GM03348 (cell line): ENCODE measurements at places on chromosomes 5 and 9.

GRCh38 chr9:16031971-16032370, 479.1 kb downstream of the CCDC171 start:
- peak; percentile 31 for DNase-seq

DNA sequence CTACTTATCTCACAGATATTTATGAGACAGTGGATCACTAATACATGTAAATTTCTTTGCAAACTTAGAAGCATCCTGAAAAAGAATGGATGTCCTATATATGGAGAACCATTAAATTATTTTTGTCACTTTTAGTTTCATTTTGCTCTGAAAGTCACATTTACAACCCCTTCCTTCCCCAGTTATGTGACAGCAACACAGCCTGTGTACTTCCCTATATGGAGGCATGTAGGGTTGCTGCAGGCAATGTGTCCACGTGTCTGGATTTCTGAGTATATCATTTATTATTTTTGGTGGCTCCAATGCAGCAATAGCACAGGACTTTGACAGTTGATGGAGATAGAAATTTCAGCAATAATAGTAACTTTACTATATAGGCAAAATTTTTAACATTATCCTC, 156.4 kb downstream of the ST8SIA4 start:
- no peak for DNase-seq

- no peak for DNase-seq
Observed at GRCh38 chr9:7935681-7936080, 136.1 kb upstream of the DMAC1 start.

- DNase-seq: peak; percentile 53
Observed at GRCh38 chr5:69276422-69277174, 41.9 kb downstream of the CDK7 start.

DNA sequence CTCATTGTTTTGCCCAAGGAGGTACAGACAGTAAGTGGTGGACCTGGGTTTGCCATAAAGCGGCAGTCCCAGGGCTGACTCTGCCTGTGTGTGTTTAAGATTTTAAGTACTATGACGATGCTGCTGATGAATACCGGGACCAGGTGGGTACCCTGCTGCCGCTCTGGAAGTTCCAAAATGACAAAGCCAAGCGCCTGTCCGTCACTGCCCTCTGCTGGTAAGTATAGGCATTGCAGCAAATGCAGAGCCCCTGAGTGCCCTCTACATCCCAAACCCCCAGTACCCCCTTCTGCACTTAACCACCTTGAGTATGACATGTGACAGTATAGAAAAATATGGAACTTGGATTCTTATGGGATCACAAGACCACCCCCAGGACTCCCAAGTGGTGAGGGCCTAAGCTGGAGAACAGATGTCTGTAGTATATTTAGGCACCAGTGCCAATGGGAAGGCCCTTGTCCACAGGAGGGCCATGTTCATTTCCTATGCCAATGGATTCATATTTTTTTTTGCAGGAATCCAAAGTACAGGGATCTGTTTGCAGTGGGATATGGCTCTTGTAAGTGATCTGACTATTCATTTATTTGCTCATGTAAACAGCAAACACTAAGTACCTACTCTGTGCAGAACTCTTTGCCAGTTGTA, 22.0 kb downstream of the ENHO start:
- peak; percentile 76 for DNase-seq

GRCh38 chr5:149153751-149154610, 12.7 kb downstream of the ABLIM3 start:
- DNase-seq: peak; percentile 55

DNA sequence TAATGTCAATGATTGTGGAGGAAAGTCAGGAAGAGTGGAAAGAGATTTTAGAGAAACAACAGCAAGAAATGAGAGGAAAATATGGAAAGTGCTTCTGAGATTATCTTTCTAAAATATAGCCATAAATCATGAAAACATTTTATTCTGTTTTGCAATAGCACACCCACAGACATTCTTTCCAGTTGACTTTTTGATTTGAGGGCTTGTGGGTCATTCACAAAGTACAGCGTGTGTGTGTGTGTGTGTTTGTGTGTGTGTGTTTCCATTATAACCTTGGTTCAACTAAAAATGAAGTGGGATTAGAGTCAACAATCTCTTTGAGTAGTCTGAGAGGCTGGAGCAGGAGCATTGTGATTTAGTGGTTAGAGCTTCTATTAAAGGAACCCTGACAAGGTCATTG, 116.6 kb upstream of the GAS1 start:
- DNase-seq: peak; percentile 50

DNA sequence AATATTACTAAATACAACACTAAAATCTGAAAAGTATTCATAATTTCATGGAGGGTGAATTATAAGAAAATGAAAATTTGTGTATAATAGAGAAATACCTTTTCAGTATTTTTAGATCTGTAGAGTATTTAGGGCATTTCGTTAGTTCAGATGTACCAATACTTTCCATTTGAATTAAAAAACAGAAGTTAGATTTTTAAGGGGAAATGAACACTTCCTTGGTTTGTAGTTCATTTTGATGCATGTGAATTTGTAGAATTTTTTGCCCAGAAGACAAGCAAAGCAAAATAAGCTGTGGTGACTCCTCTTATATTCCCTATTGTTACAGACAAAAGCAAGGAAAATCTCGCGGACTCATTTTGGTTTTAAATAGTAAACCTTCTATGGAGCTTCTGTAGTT, 209.0 kb upstream of the RPS23 start:
- DNase-seq: no peak

GRCh38 chr5:14145435-14146334, 2.5 kb downstream of the TRIO start:
- DNase-seq: no peak

DNA sequence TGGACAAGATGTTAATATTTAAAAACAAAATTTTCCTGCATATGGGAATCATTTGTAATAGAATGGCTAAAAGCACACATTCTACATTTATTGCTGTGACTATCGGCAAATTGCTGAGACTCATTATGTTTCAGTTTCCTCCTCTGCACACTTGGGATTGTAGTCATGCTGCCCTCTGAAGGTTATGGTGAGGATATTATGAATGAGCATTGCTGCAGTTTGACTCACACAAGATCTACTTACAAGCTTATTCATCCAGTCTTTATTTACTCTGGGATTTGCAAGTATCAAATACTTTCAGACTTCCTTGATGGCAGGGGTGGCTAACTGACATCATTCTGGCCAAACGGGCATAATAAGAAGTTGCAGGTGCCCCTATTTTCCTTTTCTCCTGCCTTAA, 9.5 kb upstream of the NFIL3 start:
- peak; percentile 80 for DNase-seq

DNA sequence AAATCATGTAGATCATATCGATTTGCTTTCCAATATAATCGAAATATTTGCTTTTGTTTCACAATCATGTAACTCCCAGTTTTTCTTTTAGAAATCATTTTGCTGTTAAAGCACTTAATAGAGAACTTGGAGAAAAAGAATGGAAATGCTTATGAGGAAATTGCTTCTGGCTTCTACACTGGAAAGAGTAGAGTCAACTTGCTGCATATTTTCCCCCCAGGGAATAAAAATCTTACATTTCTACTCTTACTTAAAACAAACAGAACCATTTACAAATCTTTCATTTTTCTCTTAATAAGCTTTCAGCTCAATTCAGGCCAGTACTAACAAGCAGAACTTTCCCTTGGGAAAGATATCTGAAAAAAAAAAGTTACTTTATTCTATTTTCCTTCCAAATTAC, 312.0 kb downstream of the CHSY3 start:
- DNase-seq: no peak

DNA sequence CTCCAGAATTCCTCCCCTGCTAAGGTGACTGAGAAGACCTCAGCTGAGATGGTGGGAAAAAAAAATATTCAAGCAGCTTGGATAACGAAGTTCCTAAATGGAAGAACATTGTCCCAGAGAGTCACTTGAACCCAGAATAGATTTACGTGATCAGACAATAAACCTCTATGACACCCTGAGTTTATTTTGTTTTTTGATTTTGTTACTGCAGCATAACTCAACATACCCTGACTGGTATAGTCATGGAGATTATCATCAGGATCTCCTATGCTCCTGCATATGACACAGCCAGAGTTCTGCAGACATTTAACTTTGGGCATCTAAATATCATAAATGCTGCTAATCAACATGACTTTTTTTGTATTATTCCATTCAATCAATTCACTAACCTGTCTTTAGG, 282.9 kb downstream of the RASEF start:
- no peak for DNase-seq

DNA sequence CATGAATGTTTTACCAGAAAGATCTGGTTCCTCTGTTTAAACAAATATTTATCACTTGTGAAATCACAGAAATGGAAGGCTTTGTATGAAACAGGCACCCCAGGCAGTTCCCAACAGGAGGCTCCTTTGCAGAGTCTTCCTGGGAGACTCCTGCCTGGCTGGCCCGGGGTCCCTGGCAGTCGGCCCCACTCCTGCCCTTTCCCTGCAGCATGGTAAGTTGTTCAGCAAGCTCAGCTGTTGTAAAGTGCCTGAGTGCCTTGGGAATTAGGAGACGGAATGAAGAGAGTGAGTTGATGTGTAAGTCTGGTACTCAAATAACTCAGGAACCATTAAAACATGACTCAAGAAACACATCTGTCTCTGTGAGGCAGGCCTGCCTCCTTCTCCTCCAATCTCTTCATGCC, 17.5 kb upstream of the LHFPL2 start:
- DNase-seq: peak; percentile 22

DNA sequence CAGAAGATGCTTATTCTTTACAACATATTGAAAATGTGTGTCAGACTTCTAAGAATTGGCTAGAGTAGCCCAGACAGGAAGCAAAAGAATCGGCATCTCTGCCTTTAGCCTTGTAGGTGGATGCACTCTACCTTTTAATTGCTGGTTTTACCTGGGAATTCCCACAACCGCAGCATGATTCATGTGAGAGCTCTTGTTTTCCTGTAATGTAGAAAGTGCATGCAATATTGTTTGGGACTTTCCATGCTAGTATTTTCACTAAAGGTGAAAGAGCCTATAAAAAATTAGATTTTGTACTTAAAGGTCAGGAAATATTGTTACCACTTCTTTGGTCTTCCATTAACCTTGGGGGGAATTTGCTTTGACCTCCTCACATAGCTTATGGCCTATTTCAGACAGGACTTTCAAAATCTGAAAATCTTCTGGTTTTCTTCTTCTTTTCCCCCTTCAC, 89.8 kb downstream of the NTRK2 start:
- DNase-seq: no peak

GRCh38 chr5:111741278-111741677, 15.7 kb downstream of the NREP start:
- no peak for DNase-seq

DNA sequence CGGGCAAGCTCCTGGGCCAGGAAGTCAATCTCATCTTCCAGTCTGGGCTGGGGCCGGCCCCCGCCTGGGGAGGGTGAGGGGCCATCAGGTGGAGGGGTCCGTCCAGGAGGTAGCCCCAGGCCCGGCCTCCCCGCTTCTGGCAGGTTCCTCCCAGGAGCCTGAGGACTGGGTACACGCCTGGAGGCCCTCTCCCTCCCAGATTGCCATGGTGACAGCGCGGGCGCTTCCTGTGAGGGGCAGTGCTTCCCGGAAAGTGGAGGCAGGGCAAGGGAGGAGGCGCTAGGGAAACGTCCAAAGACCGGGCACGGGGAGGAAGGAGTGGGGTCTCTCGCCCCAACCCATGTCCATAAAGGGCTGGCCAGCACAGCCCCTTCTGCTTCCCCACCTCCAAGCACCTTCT, 4.9 kb downstream of the NPDC1 start:
- DNase-seq: no peak

- peak; percentile 58 for DNase-seq
Observed at GRCh38 chr9:96071076-96071814, 195.8 kb downstream of the ERCC6L2 start.

DNA sequence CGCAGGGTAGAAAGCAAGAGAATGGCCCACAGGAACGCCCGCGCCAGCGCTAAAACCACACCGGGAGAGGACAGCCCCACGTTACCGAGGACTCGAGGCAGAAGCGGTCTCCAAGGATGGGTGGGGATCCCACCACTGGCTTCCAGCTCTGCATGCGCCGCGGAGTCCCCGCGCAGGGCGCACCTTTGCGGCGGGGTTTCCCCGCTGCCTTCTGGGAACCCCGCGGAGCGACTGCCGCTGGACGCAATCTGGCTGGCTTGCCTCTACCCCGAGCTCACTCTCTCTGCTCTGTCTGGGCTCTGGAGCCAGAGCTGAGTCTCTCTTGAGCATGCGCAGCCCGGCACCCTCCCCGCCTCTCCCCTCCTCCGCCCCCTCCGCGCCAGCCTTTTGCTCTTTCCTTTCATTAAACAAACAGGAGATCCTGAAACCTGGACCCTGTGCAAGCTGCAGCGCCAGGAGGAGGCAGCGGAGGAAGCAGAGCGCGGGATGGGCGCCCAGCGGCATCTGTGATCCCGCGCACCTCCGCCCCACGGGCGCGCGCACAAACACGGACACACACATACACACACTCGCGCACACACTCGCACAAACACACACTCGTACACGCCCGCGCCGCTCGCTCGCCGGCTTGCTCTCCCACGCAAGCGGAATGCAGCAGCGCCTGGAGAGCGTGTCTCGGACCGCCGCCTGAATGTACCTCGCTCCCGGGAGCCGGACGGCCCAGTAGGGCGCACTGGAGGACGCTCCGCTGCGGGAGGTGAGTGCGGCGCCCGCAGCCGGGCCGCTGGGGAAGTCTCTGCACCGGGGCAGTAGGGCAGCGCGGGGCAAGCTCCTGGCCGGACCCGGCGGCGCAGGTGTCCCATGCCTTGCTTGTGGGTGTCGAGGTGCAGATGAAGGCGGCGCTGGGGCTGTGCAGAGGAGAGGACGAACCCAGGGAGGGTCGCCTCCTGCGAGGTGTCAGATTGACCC, at the start of gene PLPPR1:
TSS of gene PLPPR1 (plus strand) at position 382 of the 969 bp plus-strand sequence.
- peak; percentile 84 for DNase-seq

- peak; percentile 47 for DNase-seq
Observed at GRCh38 chr5:115831163-115831768, 10.1 kb downstream of the ATG12 start.

- no peak for DNase-seq
Observed at GRCh38 chr5:80747922-80748321, 93.1 kb upstream of the DHFR start.

GRCh38 chr9:15155826-15156225, 151.2 kb downstream of the TTC39B start:
- DNase-seq: no peak

DNA sequence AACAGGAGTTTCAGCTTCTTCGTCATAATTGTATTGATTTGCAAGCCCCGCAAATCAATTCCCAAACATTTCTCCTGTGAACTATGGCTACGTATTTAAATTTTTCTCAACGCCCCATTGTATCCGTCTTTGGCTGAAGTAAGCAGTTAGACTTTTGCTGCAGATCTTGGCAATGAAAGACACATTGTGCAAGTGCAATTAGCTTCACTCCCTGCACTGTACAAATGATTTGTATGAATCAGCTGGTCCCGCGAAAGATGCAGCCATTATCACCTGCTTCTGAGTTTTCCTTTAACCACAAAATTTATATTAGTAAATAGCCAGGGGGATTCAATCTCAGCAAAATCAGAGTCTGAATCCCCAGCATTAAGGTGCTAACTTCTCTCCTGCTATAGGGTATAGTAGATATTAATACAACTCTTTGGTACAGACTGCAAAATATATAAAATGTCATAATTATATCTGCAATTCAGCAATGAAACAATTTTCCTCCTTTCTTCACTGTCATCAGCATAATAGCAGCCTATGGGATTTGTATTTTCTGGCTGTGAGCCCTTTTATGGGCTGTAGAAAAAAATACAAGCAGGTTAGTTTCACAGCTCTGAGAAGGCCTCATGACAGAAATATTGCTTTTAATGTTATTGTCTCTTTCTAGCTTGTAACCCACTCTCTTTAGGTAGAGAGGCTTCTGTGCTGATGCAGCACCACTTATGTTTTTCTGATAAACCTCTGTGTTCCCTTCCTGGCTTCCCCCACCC, 68.4 kb upstream of the SMARCA2 start:
- no peak for DNase-seq

- DNase-seq: no peak
Observed at GRCh38 chr5:18740301-18740700, 1106.0 kb downstream of the TAF11L14 start.

GRCh38 chr5:16482891-16483290, 17.3 kb upstream of the ZNF622 start:
- DNase-seq: no peak
